ENCODE measurements at places on chromosomes 2 and 18.
A peak's percentile ranks its signal among the peaks of the same experiment; 100 is the strongest.

GRCh38 chr18:57336343-57336742 is 16.0 kb upstream of the ST8SIA3 start:
- DNase-seq, result no peak

DNA sequence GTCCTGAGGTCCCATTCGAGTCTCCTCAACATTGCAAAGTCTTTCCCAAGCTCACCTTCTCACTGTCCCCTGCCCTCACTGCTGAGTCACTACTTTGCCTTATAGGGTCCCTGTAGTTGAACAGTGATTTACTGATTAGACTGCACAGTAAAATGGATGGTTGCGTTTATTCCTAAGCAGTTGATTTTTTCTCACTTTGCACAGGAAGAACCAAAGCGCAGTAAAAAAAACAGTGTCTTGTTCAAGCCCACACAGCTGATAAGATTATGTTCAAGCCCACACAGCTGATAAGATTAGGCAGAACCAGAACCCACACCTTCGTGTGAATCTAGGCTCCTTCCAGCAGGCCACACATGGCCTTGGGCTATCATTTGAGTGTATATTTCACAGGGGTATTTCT is 215.3 kb upstream of the COPS8 start:
- DNase-seq, result no peak

DNA sequence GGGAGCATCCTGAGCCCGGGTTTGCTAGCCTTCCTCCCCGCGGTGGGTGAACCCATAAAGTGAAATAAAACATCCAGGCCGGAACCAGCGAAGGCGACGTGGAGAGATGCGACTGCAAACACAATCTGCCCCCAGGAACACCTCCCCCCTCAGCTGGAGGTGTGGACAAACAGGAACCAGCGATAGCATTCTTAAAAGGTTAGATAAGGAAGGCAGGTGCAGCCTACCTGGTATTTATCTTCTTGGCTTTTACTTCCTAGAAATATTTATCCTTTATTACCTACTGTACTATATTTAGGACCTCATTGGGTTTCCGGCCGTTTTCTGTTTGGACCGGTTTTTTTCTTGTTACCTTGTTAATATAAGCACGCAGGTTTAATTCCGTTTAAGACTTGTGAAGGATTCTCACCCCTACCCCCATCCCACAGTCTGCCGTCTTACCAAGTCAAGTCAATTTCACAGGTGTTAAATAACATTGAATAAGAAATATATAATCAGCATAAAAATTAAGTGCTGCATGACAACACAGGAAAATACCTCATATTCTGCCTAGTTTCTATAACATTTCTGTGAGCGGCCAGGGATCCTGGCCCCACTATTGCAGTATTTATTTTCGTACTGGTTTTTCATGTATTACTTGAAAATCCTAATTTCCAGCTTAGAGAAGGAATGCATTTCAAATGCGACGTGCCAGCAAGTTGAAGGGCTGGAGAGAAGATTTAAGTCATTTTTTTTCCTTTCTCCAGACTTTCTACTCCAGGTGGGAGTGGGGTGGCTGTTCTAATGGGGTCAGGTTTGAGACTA is 224.0 kb upstream of the ID2 start:
- DNase-seq, result no peak

DNA sequence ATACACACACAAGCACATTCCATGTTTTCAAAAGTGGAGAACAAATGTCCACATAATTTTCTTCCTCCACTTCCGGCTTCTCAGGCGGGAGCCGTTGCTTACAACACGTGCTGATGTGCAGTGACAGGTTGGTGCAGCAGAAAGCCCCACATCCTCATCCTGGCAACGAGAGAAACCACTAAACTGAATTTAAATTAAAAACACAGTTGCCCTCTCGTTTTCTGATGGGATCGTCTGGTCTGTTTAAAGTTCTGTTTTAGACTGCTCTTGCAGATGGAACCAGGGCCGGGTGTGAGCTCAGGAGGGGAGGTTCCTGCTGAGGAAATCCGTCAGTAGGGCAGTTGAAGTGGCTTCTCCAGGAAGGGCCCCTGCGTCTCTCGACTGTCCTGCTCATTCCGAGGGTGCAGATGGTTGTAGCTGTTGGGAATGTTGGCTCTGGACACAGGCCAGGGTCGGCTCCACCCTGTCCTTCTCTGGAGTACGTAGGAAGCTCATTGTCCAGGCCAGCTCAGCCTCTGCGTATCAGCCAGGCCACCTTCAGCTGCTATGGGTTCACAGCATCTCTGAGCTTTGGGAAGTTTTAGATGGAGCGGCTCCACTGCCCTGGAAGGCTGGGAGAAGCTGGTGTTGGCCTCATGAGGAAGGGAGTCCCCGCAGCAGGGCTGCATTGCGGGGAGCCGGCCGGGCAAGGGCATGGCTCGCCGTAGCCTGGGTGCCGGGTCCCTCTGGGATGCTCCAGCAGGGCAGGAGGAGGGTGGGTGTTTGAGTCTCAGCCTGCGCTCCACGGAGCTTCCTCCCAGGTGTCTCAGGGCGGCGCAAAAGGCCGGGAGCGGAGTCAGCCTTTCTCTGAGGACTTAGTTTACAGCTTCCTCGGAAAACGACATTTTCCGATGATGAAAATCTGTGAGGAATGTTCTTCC is 58.3 kb downstream of the NFATC1 start:
- no peak for DNase-seq

DNA sequence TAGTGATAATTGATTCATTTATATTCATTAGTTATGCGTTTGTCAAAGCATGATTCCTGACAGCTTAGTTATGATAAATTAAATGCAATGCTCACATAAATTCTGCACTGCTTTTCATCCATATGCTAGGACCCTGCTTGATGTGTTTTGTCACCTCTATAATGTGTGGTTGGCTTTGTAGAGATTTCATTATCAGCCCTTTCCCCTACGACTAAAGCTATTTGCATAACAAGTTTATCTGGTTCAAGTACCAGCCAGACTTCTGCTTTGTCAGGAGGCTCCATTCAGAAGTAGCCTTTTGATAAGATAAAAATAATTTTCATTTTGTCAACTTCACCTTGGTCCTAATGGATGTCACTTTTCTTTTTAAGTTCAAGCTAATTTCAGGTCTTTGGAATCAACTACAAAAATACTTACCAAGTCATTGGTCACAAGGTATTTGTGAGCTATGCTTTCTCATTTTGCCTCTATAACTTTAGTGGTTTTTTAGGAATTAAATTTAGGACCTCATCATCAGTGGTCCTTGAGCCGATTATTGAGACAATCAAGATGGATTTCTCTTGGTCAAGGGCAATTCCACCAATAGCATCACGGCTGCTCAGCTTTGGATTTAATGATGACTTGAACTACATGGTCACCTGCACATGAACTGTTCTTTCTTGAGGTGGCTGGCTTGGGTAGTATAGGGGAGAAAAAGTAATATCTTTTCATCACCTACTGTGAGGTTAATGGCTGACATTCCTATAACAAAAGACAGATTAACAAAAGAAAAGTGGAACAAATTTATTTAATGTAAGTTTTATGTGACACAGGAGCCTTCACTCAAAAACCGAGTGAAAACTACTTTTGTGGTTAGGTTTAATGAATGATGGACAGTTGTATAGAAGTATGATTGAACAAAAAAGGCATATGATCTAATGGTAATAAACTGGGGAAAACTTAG is 162.1 kb downstream of the MYO3B start:
- DNase-seq, result no peak

DNA sequence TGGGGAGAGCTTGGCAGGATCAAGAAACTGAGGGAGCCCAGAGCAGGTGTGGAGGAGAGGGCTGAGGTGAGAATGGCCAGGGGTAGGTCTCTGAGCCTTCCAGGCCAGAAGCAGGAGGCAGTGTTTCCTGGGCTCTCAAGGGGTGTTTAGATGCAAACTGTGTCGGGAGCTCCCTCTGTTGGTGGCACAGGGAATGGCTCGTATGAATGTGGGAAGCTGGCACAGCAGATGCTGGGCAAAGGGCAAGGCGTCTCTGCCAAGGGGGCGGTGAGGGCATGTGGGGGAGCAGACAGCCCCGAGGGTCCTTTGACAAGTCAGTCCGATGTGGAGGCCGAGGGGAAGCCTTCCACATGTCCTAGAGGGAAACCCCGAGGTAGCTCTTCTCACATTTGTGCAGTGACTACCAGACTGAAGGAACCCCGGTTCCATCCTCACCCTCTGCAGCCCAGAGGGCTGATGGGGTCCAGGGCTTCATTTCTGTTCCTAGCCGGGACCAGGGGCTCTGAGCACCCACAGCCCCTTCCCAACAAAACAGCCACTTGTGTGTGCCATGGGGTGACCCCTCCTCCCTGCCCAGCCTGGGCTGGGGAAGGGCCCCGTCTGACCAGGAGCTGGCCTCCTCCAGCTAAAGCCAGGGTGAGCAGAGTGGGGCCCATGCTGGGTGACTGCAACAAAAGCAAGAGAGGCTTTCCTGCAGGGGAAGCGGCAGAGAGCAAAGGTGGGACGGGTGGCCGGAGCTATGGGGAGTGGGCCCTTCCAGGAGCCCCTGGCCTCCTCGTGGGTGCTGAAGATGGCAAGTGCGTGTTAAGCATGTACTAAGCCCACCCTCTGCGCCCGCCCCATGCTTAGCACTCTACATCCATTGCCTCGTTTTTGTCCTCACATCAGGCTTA is 103.4 kb downstream of the SEPTIN10 start:
- DNase-seq, result peak; percentile 61

- no peak for DNase-seq
Observed at GRCh38 chr2:58057707-58058530, 11.3 kb downstream of the VRK2 start.

DNA sequence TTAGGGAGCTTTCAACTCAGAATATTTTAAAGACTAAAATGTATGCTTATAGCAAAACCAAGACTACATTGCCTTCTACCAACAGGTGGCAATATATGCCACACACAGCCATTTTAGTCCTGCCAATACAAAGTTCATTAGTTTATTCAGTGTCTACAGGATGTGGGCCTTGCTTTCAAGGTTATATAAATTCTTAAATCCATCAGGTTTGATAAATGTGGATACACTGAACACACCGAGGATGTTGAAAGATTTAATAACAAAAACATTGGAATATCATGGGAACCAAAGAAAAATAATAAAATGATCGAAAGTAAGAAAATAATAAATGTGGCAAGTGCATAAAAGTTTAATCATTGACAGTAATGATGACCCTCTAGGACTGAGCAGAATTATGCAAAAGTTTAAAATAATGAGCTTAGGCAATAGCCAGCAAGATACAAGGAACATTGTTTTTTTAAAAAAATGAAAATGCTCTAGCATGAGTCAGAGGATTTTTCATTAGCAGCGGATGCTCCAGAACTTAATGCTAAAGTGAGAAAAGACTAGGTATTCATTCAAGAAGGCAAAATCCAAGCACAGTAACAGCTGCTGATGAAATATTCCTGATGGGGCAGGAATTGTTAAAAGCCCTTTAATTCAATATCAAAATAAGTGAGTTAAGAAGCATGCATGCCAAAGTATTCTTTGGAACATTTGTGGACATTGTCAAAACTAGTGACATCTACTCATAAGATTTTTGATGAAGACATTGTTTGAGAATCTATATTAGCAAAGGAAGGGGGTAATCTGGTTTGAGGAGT is 14.2 kb downstream of the SCN9A start:
- DNase-seq, result peak; percentile 74

- DNase-seq, result no peak
Observed at GRCh38 chr18:79195716-79196683, 126.8 kb downstream of the ATP9B start.
